Stimulated activated CD4-positive, alpha-beta T cell treated with anti-CD3 and anti-CD28 coated beads, TNF-alpha, amount 100 ng/mL, for 48 hours (primary cell): ENCODE measurements at places on chromosomes 6 and 20.

DNA sequence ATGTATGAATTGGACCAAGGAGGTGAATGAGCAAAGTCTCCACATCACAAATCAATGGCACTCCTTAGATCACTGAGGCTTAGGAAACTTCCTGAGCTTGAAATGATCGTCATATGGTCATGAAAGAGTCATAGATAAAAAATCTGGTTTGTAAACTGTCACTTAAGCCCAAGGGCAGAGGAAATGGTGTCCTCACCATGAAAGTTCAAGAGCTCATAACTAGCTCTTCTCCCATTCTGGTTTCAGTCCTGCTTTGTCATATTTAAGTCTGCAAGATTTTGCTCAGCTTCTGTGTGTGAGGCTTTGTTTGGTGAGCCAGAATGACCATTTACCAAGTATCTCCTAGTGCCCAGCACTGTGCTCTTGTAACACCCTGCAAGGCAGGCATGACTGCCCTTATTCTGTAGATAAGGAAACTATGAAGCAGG, 60.5 kb downstream of the GJA10 start:
- DNase-seq, result no peak

GRCh38 chr6:501891-502601, 110.5 kb downstream of the IRF4 start:
- DNase-seq, result peak; percentile 60

- no peak for DNase-seq
Observed at GRCh38 chr20:60271597-60271996, 313.4 kb downstream of the CDH26 start.

DNA sequence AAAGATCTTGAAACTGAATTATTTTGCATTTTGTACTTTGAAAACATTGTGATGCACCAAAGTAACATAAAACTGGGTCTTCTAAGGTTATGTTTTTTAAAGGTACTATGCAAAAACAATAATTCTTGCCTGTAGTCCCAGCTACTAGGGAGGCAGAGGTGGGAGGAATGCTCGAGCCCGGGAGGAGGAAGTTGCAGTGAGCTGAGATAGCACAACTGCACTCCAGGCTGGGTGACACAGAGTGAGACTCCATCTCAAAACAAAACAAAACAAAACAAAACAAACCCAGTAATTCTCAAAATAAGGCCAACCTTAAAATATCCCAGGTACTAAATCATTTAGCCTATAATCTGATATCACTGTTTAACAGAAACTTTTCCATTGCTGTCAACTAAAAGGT, 269.6 kb downstream of the KHDC1L start:
- DNase-seq, result no peak

DNA sequence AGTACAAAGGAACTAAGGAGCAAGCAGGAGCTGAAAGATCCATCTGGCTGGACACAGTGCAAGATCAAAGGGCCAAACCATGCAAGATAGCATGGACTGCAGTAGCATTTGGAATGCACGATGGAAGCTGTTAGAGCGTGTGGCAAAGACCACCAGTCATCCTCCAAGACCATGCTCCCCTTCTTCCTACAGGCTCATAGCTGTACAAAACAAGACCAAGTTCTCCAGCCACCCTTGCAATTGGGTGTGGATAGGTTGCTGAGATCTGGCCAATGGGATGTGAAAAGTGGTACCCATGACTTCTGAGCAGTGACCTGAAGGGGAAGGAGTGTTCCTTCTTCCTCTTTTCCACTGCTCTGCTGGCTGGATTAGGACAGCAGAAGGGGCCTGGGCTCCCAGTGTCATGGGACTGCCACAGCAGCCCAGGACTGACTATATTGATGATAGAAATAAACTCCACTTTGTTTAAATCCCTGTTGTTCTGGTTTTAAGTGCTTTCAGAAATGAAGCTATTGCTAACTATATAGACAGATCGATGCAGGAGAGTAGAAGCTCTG, 64.9 kb downstream of the SLC22A23 start:
- DNase-seq, result no peak

DNA sequence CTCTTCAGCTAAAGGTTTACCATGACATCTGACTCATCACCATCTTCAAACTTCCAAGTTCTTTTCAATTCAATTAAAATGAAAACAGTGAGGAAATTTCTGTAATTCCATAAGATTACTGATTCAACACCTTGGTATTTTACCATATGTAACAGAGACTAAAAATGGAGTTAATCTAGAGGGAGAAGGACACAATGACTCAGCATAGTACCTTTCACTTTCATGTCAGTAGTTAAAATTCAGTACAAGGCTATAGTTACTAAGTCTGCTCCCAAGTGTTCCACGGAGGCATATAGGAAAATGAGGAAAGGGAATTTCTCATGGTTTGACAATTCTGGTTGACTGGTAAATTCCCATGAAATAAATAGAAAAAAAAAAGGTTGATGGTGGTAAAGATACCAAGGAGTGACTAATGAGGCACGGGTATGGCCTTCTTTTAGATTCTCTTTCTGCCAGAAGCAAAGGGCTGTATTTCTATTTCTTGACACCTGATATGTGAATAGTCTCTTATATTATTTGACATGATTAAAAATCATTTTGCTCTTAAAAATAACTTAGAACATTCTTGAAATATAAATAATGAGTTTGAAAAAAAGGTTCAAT, 526.7 kb upstream of the ADGRB3 start:
- DNase-seq, result no peak

DNA sequence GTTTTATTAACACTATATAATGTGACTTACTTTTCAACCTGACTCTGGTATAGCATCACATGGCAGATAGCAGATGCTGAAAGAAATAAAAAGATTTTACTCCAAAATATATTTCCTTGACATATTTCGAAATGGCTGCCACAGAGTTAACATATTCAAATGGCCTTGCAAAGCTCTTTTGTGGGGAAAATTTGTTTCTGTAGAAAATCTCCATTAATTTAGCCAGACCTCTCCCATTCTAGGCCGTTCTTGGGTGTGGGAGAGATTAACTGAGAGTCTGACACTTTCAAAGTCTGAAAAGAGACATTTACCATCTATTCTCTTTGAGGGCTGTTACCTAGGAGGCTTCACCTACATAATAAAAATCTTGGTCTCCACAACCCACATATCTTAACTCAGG, 217.2 kb downstream of the OTOR start:
- no peak for DNase-seq
